ENCODE measurements at places on chromosomes 7 and 10. TPM values are rescaled to one million over a fixed set of nuclear protein-coding genes. Genes with fewer than 3 reads are reported as not detected.

GRCh38 chr10:106401967-106402366 lies 762.5 kb downstream of the SORCS1 start:
- no peaks in the 10 kb centered on the region for H3K27me3 ChIP-seq
- H3K4me3 ChIP-seq: no peak overlapping the region
- DNase-seq: no peak
- no peaks in the 10 kb centered on the region for H3K36me3 ChIP-seq
- no peak overlapping the region for H3K27ac ChIP-seq

The C10orf95 gene
- not detected for total RNA-seq

The TRIL gene
- 0.05 TPM for total RNA-seq

DNA sequence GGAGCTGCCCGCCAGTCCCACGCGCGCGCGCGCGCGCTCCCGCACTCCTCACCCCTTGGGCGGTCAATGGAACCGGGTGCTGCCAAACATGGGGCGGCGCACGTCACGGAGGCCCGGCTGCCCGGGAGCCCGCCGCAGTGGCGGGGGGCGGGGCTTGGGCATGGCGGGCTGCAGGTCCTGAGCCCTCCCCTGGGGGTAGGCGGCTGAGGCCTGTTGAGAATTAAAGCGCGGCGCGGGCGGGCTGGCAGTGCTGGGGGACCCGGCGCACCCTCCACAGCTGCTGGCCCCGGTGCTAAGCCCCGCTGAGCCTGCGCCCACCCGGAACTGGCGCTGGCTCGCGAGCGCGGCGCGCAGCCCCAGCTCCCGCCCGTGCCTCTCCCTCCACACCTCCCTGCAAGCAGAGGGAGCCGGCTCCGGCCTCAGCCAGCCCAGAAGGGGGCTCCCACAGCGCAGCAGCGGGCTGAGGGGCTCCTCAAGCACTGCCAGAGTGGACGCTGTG lies 634.2 kb downstream of the ANKRD7 start:
- DNase-seq: no peak
- H3K4me3 ChIP-seq: no peak overlapping the region
- H3K27ac ChIP-seq: no peak overlapping the region
- H3K27me3 ChIP-seq: no peaks in the 10 kb centered on the region

The SLC39A12 gene
- not detected for total RNA-seq

GRCh38 chr10:102133373-102134195 lies 744 bp downstream of the PPRC1 start:
- H3K27ac ChIP-seq: peak overlapping the region; percentile 96
- peaks cover 16% of the 10 kb centered on the region for H3K36me3 ChIP-seq
- peaks cover 38% of the 10 kb centered on the region for H3K4me1 ChIP-seq
- DNase-seq: peak; percentile 76
- H3K27me3 ChIP-seq: no peaks in the 10 kb centered on the region

- H3K27me3 ChIP-seq: no peaks in the 10 kb centered on the region
- no peak for DNase-seq
- no peaks in the 10 kb centered on the region for H3K36me3 ChIP-seq
- H3K4me3 ChIP-seq: no peak overlapping the region
Measured at GRCh38 chr7:158394936-158395335, 192.7 kb downstream of the PTPRN2 start.

The SPDYE6 gene
- not detected for total RNA-seq

DNA sequence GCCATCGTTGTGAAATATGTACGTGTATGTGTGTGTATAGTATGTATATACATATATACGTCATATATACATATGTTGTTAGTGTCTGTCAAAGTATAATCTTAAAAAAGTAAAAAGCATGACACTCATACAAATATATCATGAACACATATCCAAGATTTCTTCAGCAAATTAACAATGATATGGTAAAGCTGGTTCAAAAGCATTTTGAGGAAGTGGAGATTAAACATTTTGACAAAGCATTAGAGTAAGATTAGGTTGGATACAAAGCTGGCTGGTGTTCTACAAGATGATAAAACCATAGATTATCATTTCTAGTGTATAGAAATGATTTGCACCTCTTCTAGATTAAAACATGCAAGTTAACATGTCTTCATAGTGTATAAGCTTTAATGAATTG lies 771 bp upstream of the NUDCD3 start:
- peak overlapping the region; percentile 95 for H3K27ac ChIP-seq
- no peak for DNase-seq
- peaks cover 17% of the 10 kb centered on the region for H3K36me3 ChIP-seq

The DOCK4 gene
- total RNA-seq: 0.87 TPM

Measured in activated CD8-positive, alpha-beta memory T cell treated with anti-CD3 and anti-CD28 coated beads, Interleukin-2, amount 10 ng/mL, durations not matched to agents 7 days and 5 days (primary cell).